ENCODE measurements at places on chromosomes 13 and 19. TPM values are rescaled to one million over a fixed set of nuclear protein-coding genes. Genes with fewer than 3 reads are reported as not detected.
A peak's percentile ranks its signal among the peaks of the same experiment; 100 is the strongest.

GRCh38 chr19:54268936-54269335 lies 11.9 kb upstream of the LILRB5 start:
- no peak for DNase-seq

PRODH2 gene
- not detected for total RNA-seq

DNA sequence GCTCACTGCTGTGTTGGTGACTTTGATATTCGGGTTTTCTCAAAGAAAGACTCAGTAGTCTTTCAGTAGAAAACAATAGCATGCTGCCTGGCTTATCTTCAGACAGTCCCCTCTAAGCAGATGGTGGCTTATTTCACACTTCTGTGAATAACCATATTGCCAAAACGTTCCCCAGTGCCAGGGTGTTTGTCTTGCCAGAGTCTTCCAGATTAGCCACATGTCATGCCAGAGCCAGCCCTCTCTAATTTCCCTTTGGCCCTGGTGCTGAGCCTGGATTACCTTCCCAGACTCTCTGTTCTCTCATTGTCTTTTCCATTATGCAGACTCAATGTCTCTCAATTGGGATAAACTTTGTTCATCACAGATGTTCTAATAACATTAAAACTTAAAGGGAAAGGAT lies 488.0 kb upstream of the ATXN8OS start:
- no peak for DNase-seq

DNA sequence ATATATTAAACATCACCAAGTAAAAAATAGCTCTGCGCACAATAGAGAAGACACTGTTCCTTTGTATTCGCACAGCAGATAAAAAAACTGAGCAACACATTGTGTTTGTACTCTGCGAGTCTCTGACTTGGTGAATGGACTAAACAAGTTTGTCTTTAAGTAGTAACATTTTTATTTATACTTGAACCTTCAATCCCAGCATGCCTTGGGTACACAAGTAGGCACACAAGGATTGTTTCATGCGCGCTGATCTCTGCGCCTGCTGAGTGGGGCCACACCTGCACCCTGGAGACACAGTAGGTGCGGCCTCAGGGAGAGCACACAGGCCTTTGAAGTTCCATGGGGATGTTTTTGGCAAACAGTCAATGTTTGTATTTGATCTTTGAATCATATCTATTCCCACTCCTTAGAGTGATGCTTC lies 318.9 kb downstream of the MYO16 start:
- no peak for DNase-seq

- DNase-seq: no peak
Measured at GRCh38 chr19:18100710-18101109, 3.1 kb downstream of the MAST3 start.

DNA sequence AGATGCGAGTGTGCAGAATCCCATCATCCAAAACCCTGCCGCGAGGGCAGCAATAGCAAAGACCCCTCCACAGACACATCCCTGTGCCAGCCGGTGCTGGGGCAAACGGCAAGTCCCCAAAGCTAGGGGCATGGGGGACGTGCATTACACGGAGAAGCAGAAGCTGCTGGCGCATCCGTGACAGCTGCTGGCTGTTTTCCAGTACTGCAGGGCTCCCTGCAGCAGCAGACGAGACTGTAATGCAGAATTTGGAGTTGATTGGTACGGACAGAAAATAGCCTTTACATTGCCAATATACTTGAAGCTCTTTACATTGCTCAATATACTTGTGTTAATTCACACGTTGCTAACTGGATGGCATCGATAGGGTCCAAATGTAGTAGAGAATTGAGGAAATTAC lies 77.2 kb upstream of the TMTC4 start:
- peak; percentile 21 for DNase-seq

NLRP5 gene
- not detected for total RNA-seq

GRCh38 chr13:105616333-105617075 lies 919.0 kb downstream of the EFNB2 start:
- no peak for DNase-seq

- DNase-seq: peak; percentile 88
Measured at GRCh38 chr19:16198370-16198651, 600 bp downstream of the AP1M1 start.

DNA sequence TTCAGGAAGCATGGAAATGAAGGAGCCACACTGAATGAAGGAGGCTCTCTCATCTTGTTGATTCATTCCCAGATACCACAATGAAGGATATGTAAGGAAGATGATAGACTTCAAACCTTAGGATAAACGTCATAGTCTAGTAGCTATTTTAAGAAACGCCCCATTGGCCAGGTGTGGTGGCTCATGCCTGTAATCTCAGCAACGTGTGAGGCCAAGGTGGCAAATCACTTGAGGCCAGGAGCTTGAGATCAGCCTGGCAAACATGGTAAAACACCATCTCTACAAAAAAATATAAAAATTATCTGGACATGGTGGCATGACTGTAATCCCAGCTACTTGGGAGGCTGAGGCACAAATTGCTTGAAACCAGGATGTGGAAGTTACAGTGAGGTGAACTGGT lies 17.1 kb upstream of the ZNF841 start:
- no peak for DNase-seq

- no peak for DNase-seq
Measured at GRCh38 chr13:95564733-95565291, 12.3 kb downstream of the CLDN10 start.

GRCh38 chr13:41488124-41488523 lies 30.8 kb downstream of the RGCC start:
- no peak for DNase-seq

- DNase-seq: peak; percentile 95
Measured at GRCh38 chr19:41373993-41374392, 2.3 kb upstream of the TMEM91 start.

GRCh38 chr13:46797501-46798237 lies 708 bp upstream of the ESD start:
- DNase-seq: no peak

DNA sequence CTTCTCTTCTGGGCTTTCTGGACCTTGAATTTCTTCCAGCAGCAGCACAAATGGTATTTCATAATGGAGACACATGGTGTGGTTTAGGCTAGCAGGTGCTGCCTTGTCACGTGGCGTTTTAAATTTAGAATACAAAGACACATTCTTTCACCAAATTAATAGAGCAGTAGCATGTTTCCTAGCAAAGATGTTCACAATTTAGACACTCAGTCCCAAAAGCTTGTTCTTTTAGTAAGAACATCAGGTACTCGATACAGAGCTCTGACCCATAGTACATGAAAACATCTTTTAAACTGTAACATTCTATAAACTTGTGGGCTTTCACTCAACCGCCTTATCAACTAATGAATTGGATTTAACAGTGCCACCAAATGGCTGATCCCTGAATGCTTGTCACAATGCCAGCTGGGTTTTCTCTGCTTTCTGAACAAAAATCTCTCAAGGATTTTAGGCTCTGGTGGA lies 290.1 kb downstream of the DCLK1 start:
- no peak for DNase-seq

- DNase-seq: no peak
Measured at GRCh38 chr19:14337510-14337909, 43.7 kb upstream of the ADGRE5 start.

DNA sequence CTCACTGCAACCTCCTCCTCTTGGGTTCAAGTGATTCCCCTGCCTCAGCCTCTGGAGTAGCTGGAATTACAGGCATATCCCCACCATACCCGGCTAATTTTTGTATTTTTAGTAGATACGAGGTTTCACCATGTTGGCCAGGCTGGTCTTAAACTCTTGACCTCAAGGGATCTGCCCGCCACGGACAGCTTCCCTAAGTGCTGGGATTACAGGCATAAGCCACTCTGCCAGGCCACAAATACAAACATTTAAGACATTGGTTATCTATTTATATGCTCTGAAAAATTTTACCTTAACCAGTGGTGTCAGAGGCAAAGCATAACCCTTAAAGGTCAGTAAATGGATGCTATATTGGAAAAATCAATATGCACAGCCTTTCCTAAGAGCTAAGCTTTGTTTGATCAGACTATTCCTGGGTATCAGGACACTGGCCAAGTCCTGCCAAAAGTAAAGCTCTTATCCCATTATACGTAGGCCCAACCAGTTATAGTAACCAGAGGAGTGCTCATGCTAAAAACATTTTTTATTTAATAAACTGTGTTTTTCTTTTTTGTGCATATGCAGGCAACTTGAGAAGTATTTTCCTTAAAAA lies 56.4 kb upstream of the STARD13 start:
- no peak for DNase-seq

GRCh38 chr19:48683349-48683748 lies 10.5 kb upstream of the NTN5 start:
- DNase-seq: peak; percentile 57

WDR87 gene
- total RNA-seq: not detected

UBL5 gene
- total RNA-seq: 61.8 TPM

DNA sequence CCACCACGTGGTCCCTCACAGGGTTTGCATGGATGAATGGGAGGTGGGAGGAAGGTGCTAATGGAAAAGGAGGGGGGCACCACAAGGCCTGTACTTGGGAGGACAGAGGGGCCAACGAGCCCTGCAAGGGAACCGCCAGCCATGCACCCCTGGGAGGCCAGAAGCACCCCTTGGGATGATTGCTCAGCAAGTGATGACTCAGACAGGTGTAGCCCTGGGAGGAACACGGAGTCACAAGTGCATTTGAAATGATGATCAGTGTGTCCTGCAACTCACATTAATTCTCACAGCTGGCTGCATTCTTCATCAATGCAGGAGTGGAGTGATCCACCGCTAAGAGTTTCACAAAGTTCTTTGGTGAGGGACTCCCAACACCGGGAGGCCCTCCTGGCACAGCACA lies 82.8 kb upstream of the ZNF254 start:
- no peak for DNase-seq

DNA sequence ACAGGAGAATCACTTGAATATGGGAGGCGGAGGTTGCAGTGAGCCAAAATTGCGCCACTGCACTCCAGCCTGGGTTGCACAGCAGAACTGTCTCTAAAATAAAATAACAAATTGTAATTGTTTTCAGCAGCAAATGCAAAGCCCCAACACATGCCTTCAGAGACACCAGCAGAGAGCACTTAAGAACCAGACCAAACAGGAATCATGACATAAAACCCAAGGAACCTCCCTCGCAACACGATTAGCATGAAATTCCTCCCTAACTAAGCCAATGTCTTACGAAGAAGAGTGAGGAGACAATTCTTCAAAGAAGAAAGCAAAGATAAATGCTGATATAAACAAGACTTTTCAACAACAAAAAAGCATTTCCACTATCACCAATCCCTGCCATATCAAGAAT lies 40.1 kb downstream of the PSPC1 start:
- no peak for DNase-seq

DNA sequence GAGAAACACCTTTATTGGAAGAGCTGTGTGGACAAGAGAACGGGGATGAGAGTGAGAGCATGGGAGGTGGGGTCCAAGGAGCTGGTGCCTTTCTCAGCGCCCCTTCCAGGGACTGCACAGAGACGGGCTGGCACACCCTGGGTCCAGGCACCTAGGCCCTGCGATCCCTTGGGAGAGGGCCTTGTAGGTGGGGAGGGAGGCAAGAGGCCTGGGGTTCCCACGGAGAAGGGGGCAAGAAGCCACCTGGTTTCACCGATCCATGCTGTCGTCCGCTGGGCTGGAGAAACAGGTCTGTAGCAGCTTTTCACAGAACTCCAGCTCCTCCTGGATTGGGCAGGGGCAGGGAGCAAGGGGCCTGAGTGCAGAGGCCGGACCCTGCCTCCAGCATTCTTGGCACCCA lies 3.5 kb upstream of the PPP6R1 start:
- no peak for DNase-seq

- no peak for DNase-seq
Measured at GRCh38 chr13:20779405-20779804, 5.6 kb upstream of the EEF1AKMT1 start.

GRCh38 chr13:36261976-36262375 lies 35.6 kb downstream of the CCDC169 start:
- no peak for DNase-seq

All from upper lobe of left lung (tissue), 6 donors.